ENCODE measurements at places on chromosomes 2 and 18.

DNA sequence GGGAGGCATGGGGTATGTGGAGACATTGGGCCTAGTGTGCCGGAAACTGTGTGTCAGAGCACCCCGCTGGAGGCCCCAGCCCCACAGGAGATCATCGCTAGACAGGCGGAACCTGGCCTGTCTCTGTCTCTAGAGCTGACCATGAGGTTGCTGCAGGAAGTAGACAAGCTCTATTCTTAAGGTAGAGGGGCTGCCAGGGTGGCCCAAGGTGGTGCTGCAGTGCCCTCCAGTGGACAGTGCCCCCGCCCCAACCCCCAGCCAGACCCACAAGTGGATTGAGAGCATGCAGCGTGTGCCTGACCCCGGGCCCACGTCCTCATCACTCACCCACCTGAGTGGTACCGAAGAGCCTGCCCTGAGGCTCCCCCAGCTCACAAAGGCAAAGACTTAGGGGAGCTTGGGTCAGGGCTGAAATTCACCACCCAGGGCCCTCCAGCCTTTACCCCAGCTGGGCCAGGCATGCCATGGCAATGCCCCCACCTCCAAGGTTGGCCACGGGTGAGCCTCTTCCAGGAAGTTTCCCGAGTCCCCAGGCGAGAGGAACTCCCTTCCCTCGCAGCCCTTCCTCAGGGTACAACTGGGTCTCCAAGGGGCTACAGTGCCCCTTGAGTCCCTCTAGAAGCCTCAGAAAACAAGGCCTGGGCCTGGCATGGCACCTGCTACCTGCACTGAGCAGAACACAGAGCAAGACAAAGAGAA is 155.0 kb downstream of the TTC32 start:
- DNase-seq = peak; percentile 73

DNA sequence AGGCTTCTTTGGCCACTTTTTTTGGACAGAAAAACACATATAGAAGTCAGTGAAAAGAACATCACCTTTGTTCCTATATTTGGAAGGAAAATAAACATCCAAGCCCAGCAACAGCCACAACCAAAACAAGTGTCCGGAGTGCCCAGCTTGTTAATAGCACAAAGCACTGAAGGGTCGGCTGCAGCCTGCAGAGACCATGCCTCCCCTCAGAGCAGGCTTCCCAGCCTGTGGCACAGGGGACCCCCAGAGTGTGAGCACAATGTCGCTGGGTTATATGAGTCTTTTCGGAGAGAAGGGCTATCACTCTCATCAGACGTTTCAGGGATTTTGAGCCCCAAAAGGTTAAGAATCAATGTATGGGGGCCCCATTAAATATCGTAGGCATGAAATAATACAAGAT is 6.2 kb upstream of the CIDEA start:
- no peak for DNase-seq

- DNase-seq = no peak
Measured at GRCh38 chr2:10514743-10515142, 66.6 kb upstream of the ODC1 start.

DNA sequence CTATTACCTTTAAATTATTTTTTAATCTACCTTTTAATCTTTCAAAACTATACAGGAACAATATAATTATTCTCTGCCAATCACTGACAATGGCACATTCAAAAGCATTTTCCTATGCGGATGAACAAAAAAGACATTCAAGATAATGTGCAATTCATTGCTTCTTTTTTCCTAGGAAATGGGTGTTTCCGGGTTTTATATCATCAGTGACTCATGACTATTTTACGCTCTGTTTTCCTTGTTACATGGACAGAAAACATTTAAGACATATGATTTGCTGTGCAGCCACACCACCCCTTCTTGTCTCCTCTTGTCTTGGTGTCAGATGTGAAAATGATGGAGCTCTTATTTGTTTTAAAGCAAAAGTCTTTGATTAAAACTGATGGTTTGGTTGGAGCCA is 184.7 kb upstream of the LINC00305 start:
- no peak for DNase-seq

- no peak for DNase-seq
Measured at GRCh38 chr2:175372704-175373701, 191.5 kb upstream of the ATP5MC3 start.

DNA sequence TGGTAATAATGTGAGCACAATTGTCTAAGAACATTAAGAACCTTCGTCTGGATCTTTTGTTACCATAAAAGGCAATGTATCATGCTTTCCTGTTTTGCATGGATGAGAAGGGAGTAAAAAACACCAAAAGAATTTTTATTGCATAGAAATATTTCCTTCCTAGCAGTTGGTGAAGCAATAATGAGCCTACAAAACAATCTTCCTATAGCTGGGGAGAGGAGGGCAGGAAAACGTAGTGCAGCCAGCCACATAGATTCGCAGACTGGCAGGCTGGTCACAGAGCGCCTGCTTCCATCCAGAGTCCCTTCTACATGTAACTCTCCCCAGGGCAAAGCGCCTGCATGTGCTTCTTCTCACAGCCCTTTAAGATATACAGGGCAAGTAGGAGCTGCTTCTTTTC is 190.4 kb downstream of the BABAM2 start:
- peak; percentile 23 for DNase-seq

DNA sequence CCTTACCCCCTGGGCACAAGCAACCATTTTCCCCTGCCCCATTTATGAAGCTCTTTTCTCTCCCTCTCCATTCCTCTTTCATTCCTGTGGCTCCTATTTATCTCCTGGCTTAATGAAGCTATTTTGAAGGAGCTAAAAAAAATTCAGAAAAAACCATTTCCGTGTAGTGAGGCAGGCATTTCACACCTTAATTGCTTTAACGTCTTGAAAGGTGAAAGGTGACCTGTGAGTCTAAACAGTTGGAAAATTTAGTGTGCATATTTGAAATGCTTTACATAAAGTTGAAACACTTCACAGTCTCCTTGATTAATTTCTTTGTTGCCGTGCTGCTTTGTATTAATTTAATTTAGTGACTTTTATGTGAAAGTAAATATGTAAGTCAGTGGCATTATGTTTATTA is 83.6 kb downstream of the LTBP1 start:
- DNase-seq = no peak

DNA sequence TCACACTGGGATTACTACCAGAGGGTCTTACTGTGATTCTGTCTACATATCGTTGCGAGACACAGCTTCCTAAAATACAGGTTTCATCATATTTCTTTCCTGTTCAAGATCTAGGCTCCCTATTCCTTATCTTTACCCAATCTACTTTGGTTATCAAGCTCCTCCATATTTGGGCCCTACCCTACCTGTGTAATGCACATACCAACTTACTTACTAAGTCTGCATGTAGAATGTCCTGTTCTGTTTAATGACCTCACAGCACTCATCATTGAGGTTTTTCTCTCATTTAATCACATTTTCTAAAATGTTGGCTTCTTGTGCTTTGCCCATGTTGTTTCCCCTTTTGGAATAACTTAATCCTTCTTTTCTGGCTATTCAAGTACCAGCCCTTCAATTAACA is 551.1 kb downstream of the ZEB2 start:
- no peak for DNase-seq

GRCh38 chr2:115746151-115746550 is 1303.7 kb downstream of the DPP10 start:
- no peak for DNase-seq

DNA sequence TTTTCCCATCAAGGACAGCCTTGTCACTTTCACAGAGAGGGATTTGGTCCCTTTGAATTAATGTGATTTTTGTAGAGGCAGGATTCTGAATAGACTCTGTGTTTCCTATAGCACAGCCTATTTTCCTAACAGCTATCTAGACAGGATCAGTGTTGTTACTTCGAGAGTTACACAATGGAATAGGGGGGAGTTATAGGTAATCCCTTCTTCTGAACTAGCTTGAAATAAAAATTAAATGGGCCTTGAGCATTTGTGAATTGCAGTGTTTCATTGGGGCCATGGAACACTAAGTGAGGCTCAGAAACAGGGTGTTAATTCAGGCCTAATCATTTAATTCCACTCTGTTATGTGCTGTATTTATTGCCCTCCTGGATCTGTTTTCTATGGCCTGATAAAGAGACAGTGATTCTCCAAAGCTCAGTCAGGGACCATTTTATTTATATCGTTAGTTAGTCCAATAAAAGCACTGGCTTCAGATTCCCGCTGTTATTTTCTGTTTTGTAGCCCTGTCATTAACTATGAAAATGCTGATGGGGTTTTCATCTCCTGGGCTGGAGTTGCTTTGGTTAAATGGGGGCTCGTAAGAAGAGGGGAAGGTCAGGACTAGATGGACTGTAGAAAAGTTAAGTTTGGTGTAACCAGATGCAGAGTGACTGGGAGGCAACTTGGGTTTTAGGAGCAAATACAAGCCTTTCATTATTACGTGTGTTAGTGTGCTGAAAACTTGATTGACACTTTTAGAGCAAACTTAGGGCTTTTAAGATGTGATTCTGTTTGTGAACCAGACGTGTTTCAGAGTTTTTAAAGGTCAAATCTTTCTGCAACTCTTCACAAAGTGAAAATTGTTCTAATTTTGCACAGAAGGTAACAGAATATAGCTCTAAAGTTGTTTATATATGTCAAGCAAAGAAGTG is 461.0 kb upstream of the HNRNPA3 start:
- DNase-seq = no peak

DNA sequence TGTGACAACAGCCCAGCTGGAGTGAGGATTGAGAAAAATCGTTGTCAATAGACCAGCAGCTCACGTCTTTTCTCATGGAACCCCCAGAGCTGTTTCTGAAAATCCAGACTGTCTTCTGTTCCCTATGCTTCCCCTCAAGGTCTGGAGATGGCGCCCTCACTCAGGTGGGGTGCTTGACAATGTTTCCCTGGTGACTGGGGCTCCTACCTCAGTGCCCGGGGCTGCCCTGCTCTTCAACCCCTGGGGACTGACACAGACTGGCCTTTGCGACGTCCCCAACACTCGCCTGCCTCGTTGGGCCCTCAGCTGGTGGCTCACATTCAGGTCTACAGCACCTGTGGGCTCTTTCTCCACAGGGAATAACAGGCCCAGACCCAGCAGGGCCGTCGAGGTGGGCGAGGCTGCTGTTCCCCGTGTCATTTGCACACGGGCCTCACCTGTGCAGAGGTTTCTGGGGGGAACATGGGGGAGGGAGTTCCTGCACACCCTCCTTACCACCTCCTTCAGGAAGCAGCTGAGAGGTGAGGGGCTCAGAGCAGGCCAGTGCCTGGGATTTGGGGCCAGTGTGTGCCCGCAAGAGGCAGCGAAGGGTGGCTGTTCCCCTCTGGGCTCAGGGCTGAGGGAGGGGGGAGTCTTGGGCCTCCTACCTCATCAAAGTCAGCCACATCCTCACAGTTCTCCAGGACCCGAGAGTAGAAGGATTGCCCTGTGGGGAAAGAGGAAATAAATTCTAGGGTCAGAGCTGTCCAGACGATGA is 59.3 kb upstream of the OTOF start:
- no peak for DNase-seq

DNA sequence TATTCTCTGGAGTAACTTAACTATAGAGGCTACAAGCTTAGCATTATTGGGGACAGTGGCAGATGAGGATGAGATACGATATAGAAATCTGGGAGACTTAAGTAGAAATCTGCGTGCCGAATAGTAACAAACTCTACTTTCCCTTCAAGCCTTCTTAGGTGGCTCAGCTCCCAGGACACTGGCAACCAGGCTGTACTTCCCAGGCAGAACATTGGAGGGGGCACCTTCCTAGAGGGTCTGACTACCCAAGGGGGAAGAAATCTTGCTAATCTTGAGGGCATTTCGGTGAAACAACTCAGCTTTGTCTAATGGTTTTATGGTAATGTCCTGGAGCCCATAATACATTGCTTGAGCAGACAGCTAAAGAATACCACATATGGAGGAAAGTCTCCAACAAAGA is 126.2 kb upstream of the DTNA start:
- DNase-seq = no peak

DNA sequence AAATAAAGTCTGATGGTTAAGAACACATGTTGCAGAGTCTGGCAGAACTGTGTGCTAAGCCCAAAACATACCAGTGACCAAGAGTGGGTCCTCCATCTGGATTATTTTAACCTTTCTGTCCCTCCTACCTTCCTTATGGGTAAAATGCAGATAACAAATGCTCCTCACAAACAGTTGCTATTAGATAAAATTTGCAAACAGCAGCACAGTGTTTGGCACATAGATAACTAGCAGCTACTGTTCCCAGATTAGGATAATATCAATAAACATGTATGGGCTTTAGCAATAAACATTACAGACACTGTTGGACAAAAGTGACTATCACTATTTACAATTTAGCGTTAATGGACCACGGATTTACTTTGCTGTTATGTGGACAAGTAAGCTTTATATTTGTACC is 154.9 kb downstream of the TCF4 start:
- no peak for DNase-seq

GRCh38 chr2:112181571-112182290 is 43.5 kb downstream of the FBLN7 start:
- DNase-seq = peak; percentile 34

- DNase-seq = no peak
Measured at GRCh38 chr18:10376731-10377130, 77.7 kb upstream of the APCDD1 start.

- no peak for DNase-seq
Measured at GRCh38 chr18:49878567-49879270, 65.4 kb upstream of the ACAA2 start.

DNA sequence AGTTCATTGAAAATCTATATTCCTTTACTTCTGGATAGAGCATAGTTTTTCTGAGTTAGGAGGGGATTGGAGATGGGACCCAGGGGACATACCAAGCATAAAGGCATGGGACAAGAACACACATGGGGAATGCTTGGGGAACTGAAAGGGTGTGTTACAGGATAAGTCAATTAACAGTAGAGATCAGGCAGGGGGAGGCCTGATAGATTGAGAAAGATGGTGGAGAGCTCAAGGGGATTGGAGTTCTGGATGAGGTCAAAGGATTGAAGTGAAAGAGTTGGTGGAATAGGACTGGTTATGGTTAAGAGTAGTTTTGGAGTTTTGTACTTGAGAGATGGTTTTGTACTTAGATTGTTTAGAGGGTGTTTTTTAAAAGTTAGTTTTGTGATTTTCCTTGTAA is 16.1 kb downstream of the ACSL3 start:
- DNase-seq = no peak

GRCh38 chr2:8045081-8045614 is 636.7 kb upstream of the ID2 start:
- DNase-seq = no peak

DNA sequence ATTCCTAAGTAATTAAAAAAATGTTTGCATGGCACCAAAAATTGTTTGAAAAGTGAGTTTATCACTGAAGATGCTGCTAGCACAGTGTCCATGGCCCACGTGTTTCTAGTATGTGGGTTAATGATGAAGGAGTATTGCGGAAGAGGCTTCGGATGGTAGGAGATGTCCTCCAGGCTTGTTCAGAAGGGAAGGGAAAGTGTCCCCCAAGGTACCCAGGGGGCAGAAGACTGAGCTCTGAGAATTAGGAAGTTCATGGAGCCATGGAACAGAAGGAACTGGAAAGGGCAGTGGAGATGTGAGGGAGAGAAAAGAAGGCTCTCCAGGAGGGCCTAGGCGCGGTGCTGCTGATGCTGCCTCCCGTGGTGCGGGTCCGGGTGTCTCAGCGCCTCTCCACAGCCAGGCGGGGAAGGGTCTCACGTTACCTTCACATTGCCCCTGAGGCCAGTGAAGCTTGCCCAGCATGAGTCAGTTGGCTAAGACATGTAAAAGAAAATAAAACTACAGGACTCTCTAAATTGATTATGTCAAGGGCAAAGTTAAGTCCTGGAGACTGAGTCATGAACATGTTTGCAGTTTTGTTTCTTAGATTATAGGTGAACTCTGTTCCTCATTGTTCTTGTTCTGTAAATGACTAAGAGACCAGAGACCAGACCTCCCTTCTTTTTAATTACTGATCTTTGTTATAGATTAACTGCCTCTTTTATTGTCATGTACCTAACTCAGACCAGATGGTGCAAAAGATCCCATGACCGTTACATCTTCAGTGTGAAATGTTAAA is 89.0 kb downstream of the MTCL1 start:
- DNase-seq = no peak

All from glutamatergic neuron (in vitro differentiated cells).